ENCODE measurements at places on chromosomes 16 and 17.

DNA sequence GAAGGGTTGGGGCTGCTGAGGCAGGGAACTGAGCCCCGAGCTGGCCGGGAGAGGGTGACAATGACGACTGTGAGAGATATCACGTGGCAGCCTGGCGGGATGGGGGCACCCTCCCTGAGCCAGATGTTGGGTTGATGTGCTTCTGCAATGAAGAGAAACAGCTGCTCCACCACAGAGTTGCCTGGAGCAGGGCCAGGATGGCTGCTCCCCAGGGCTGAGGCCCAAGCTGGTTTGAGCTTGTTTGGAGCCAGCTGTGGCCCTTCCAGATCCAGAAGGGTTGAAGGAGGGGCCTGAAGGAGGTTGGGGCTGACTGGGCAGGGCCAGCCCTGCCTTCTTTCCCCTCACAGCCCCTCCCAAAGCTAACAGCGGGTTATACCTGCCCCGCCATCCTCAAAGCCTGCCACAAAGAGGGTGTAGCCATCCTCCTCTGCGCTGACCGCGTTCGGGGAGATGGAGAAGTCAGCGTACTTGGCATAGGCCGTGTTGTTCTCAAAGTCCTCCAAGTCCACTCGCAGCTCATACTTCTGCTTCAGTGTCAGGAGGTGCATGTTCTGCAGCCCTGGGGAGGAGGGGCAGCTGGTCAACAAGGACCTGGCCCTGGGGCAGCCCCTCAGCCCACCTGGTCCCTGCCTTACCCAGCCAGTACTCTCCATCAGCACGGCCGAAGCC, 2.1 kb downstream of the MFAP4 start:
- DNase-seq, result peak; percentile 58

- DNase-seq, result peak; percentile 84
Observed at GRCh38 chr17:38867968-38868816, 1.7 kb upstream of the LASP1 start.

GRCh38 chr17:58475985-58476384, 12.2 kb downstream of the HSF5 start:
- DNase-seq, result no peak

DNA sequence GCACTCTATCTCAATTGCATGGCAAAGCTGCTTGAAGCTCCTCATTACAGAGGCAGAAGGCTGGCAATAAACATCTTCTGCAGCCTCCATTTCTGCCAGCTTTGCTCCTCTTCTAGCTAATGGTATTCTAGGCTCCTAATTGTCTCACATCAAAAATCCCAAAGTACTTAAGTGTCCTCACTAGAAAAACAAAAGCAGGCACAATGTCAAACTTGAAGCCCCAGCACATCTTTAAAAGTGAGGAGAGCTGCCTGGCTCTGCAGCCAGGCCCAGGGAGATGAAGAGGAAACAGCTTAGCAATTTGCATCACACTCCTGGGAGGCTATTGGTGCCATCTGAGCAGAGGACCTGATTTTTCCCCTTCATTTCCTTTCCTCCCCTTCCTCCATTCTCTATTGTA, 197.1 kb downstream of the KCNJ2 start:
- DNase-seq, result no peak

- DNase-seq, result peak; percentile 95
Observed at GRCh38 chr17:2041561-2042389, at the start of gene OVCA2. Gene OVCA2 (plus strand): TSS chr17:2042022. CDS start chr17:2042048, 26 bp downstream.

- no peak for DNase-seq
Observed at GRCh38 chr16:19227643-19228042, 57.9 kb upstream of the CLEC19A start.

DNA sequence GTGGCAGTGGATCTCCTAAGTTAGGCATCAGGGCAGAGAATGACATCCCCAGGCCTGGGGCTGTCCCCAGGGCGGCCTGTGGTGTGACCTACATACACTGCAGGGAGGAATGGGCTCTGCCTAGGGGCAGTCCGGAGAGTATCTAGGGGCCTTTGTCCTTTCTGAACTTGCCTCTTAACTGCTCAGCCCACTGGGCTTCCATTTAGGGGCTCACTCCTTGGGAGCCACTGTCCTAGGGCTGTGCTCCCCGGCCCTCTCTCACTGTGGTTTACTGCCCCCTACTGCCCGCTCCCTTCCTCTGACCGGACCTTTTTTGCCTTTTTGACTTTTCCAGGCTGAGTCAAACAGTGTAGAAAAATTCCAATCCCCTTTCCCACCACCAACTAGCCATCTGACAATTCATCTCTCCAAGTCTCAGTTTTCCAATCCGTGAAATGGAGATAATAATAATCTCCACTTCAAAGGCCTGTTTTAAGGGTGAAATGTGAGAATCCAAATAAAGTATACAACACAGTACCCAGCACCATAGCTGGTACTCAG, 66.8 kb downstream of the DNAH3 start:
- peak; percentile 63 for DNase-seq

GRCh38 chr17:2123375-2124251, 68.7 kb downstream of the HIC1 start:
- peak; percentile 16 for DNase-seq

- DNase-seq, result no peak
Observed at GRCh38 chr16:55398762-55399161, 74.8 kb downstream of the IRX6 start.

DNA sequence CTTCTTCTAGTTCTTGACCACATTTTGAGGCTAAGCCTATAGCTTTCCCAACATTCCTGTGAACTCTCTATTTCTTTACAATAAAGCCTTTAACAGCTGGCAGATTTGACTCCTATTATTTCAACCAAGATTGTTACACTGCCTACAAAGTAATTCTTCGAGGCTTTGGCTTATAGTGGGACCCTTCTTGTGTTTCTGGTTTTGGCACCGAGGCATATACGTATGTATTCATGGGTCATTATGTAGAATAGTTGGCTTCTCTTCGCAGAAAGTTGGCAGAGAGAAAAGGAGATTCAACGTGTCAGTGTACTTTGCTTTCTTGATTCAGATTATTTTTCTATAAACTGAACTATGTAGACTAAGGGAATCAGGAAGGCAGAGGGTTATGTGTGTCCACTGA, 102.2 kb downstream of the ABCA8 start:
- no peak for DNase-seq

DNA sequence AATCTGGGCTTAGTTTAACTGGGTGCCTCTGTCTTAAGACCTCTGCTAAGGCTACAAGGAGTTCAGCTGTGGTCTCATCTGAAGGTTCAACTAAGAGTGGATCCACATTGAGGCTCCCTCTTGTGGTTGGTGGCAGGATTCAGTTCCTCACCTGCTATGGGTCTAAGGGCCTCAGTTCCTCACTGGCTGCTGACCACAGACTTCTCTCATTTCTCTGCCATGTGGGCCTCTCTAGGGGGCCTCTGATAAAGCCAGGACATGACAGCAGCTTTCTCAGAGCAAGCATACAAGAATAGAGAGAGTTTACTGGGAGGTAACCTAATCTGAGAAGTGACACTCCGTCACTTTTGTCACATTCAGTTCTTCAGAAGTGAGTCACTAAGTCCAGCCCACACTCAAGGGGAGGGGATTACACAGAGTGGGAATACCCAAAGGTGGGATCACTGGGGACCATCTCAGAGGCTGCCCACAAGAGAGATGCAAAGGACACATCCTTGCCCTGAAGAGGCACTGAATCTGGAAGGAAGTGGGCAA, 19.2 kb upstream of the ABAT start:
- peak; percentile 44 for DNase-seq

GRCh38 chr17:51815097-51815496, 343.4 kb downstream of the CA10 start:
- no peak for DNase-seq

GRCh38 chr16:26493751-26494150, 573.0 kb upstream of the C16orf82 start:
- DNase-seq, result no peak

DNA sequence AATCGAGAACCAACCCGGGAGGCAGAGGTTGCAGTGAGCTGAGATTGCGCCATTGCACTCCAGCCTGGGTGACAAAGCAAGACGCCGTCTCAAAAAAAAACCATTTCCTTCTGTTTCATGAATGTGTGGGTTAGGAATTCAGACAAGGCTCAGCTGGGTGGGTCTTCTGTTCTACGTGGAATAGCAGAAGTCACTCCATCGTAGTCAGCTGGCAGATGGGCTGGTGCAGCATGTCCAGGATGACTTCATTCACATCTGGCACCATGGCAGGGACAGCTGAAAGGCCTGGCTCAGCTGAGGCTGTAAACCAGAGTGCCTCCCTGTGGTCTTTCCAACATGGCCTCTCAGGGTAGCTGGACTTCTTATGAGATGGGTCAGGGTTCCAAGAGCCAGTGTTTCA, 89.0 kb downstream of the C17orf67 start:
- DNase-seq, result peak; percentile 55

DNA sequence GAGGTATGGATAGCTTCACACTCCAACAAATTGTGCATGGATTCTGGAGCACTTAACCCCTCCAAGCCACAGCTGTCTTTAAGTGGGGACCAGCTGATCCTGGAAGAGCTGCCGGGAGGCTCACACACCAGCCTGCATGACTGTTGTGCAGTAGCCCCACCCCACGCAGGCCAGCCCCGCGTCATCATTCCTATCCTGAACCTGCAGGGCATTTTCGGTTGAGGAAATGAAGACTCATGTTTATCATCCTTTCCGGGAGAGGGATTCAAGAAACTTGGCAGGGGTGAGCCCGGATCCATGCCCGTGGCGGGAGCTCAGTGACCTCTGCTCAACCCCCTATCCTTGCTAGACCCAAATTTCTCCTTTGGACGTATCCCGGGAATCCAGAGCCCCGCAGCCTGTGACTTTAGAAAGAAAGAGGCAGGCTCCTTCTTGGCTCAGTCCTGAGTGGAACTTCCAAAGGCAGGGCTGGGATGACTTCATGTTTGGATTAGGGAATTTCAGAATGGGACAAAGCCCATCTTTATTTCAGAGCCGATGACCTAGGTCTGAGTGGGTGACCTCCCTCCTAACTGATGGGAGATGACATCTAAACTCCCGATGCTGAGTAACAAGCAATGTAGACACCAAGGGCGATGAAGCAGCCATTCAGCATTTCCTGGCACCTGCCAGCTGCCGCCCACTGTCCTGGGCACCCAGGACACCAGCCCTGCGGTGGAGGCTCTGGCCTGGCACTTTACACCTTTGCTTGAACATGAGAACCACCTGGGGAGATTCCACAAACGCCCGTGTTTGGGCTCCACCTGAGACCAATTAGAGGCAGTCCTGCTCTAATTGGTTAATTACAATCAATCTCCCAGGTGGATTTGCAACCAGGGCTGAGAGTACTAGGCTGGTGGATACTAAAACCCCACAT, 43.3 kb upstream of the CMIP start:
- DNase-seq, result peak; percentile 90

GRCh38 chr17:80689129-80689619, 144.5 kb downstream of the RPTOR start:
- no peak for DNase-seq

DNA sequence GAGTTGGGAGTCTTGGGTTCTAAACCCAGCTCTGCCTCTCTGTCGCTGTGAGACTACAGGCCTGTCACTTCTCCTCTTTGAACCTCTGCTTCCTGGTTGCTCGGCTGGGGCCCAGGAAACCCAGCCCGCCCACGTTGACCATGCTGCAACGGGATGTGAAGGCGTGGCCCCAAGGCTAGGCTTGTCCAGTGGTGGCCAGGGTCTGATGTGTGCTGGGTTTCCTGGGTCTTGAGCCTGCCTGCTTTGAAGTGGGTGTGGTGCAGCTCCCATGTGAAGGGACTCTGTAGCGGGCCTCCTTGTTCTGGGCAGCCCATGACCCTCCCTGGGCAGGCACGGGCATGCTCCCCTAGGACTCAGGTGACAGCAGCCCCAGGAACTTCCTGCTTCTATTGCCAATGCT, 82.3 kb downstream of the SDR42E1 start:
- DNase-seq, result no peak

GRCh38 chr17:34161690-34162089, 93.4 kb upstream of the CCL2 start:
- no peak for DNase-seq

GRCh38 chr16:70738083-70738977, 52.5 kb upstream of the MTSS2 start:
- DNase-seq, result peak; percentile 76

DNA sequence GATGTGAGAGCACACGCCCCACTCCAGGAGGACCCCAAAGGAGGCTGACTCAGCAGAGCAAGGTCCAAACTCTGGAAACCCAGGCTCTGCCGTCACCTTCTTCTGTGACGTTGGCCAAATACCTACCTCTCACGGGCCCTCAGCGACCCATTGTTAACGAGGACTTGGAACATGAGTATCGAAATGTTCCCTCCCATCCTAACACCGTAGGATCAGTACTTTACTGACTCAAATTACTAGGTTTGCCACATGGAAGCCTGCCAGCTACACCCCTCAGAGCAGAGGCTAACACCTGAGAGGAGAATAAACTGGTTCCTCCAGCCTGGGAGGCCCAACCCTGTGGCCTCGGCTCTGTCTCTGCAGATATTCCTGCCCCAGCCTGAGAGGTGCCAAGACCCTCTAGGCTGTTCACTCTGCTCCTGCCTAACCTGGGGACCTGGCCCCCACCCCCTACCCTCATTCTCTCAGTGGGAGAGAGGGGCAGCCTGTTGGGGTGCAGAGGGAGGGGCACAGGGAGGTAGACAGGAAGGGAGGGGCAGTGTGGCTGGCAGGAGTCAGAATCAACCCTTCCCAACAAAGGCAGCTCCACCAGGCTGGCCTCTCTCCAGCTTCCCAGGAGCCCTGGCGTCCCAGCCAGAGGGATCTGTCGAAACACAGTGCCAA, 4.4 kb downstream of the PITPNM3 start:
- no peak for DNase-seq

GRCh38 chr16:17511340-17511739, 40.6 kb upstream of the XYLT1 start:
- peak; percentile 59 for DNase-seq

GRCh38 chr17:39929646-39930407, 2.3 kb downstream of the LRRC3C start:
- peak; percentile 92 for DNase-seq

DNA sequence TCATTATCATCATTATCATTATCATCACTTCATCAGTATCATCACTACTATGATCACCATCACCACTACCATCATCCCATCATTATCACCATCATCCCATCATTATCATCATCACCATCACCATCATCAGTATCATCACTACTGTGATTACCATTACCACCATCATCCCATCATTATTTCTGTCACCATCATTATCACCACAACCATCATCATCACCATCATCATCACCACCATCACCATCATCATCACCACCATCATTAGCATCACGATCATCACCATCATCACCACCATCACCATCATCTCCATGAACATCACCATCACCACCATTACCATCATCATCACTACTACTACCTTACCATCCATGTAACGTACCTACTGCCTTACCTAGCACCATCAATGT, 368.8 kb downstream of the SEC14L1 start:
- no peak for DNase-seq

GRCh38 chr17:58337600-58338453, 9.2 kb upstream of the TSPOAP1 start:
- DNase-seq, result peak; percentile 98

- DNase-seq, result no peak
Observed at GRCh38 chr16:85974428-85975375, 75.7 kb downstream of the IRF8 start.

DNA sequence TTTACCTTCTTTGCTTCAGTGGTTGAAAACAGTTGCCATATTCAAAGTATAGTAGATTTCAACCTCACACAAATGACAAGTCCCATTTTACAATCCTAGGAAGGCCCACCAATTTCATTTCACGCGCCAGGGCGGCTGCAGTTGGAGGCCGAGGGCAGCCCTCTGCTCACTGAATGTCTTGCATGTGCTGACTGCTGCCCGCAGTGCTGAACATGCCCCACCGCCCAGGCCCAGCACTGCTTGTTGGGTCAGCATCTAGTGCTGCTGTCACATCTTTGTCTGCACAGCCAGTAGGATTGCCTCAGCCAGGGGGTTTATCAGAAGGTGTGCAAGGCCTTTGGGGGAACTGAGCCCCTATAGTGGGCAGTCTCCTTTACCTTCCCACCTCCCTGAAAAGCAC, 11.5 kb downstream of the SMCR8 start:
- DNase-seq, result no peak

GRCh38 chr16:18059089-18059488, 277.4 kb downstream of the NPIPA8 start:
- no peak for DNase-seq

Measured in EL (cell line).